ENCODE measurements at places on chromosomes 2 and 18.
A peak's percentile ranks its signal among the peaks of the same experiment; 100 is the strongest.

GRCh38 chr2:171958475-171958874 is 36.2 kb downstream of the HAT1 start:
- DNase-seq: no peak

DNA sequence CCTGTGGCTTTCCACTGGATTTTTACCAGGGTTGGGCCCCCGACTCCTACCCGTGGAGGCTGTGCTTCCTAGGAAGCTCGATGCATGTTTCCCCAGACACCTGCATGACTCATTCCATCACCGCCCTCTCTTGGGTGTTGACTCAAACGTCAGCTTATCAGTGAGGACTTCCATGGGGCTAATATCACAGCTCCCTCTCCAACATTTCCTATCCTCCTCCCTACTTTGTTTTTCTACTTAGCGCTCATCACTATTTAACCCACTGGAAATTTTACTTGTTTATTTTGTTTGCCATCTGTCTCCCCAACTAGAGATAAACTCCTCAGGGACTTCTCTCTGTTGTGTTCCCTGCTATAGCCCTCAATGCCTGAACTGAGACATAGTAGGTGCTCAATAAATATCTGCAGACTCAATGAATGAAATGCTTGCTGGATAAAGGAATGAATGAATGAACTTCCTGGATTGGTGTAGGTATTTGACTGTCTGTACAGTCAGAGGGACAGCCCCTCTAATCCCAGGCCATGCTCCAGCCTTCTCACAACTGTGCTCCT is 89.7 kb upstream of the MSH2 start:
- DNase-seq: peak; percentile 44

DNA sequence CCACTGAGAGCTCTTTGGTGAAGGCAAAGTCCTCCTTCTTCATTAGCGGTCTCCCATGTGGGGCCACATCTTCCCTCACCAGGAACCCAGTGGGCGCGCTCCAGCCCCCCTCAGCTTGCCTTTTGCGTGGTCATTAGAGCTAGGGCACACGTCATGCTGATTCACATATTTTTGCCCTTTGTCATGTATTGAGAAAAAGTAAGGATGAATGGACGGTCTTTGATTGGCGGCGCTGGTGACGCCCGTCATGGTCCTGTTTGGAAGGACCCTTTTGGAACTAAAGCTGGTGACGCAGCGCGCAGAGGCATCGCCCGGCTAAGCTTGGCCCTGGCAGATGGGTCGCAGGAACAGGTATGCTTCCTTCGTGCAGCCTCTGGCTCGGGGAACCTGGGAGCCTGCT is 3.1 kb downstream of the SLC14A1 start:
- DNase-seq: no peak

DNA sequence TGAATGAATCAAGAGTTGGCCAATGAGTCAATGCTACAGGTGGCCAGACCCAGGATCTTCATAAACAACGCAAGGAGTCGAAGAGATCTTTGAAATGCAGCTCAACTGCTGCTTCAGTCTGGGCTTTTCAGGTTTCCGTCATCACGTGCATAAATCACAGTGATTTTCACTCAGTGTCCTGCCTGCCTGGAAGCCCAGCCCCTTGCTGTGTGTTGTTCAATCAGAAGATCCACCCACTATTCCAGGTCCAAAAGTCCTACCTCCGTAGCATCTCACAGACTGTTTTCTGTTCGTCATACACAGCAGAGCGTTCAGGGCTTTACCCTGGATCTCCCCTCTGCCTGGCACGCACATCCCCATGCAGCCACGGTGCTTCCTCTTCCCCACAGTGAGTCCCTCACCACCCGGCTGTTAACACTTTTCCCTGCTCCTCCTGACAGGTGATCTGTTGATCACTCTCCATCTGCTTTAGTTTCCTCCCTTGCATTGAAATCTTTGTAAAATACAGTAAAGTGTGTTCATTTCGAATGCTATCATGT is 216.3 kb downstream of the MYT1L start:
- DNase-seq: no peak

- DNase-seq: no peak
These were observed 109.1 kb upstream of the CRIM1 start for GRCh38 chr2:36246320-36246990.

DNA sequence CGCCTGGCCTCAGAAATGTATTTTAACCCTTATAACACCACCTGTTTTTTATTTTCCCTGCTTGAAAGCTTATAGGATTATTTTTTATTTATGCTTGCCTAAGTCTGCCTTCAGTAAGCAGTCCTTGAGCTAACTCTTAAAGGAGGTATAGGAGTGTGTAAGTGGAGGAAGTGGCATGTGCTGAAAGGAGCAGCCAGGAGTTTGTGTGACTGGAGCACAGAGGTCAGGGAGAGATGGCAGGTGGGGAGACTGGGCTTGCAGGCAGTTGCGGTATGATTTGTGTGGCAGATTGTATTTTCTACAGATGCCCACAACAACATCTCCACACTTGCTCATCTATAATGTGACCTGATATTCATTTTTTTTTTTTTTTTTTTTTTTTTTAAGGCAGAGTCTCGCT is 27.2 kb upstream of the PAIP2B start:
- no peak for DNase-seq

GRCh38 chr18:12393998-12394397 is 13.7 kb upstream of the PRELID3A start:
- no peak for DNase-seq

DNA sequence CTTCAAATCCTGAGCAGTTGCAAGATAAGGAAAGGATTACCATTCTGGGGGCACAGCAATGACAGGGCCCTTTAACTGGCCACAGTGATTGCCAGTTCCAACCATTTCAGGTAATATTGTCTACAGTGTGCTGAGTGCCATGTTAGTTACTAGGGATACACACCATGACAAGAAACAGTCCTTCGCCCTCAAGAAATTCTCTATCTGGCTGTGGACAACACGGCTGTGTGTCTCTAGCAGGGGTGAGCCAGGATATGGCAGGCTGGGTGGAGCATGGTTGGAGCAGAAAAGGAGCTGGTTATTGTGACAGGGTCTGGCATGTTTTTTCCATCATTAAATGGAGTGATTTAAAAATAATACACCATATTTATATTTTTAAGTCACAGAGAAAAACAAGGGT is 31.0 kb downstream of the TSPYL6 start:
- DNase-seq: no peak

- no peak for DNase-seq
These were observed 18.6 kb downstream of the RMC1 start for GRCh38 chr18:23521907-23522306.

DNA sequence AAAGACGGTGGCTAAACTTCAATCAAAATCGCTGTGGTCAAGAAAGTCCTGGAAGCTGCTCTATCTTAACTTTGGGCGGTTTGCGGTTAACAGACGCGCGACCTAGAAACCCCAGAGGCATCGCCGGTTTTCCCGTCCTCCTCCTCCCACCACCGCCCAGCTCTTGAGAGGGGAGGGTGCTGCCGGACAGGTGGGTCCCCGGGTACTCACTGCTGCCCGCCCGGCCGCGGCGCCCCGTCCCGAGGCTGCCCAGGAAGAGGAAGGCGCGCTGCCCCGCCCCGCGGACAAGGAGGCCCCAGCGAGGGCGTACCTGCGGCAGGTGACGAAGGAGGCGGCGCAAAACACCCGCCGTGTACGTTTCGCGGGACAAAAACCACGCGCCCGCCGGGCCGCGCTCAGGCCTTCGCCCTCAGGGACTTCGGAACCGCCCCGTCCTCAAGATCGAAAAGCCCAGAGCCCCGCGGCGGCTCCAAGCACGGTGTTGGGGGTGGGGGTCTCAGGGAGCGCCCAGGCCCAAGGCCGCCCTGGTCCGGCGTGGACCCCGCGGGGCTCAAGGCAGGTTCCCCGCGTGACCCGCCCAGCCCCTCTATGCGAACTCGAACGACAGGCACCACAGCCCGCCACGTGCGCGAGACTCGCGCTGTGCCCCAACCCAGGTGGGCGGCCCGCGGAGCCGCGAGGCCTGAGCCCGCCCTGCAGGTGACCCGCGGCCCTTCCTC is at the start of gene SH3YL1:
SH3YL1 (minus strand) TSS at position 259 of the 719 bp plus-strand sequence; CDS start at position 211, 48 bp downstream.
- peak; percentile 59 for DNase-seq

- DNase-seq: peak; percentile 63
These were observed 22.9 kb downstream of the RBM43 start for GRCh38 chr2:151238527-151239487.

DNA sequence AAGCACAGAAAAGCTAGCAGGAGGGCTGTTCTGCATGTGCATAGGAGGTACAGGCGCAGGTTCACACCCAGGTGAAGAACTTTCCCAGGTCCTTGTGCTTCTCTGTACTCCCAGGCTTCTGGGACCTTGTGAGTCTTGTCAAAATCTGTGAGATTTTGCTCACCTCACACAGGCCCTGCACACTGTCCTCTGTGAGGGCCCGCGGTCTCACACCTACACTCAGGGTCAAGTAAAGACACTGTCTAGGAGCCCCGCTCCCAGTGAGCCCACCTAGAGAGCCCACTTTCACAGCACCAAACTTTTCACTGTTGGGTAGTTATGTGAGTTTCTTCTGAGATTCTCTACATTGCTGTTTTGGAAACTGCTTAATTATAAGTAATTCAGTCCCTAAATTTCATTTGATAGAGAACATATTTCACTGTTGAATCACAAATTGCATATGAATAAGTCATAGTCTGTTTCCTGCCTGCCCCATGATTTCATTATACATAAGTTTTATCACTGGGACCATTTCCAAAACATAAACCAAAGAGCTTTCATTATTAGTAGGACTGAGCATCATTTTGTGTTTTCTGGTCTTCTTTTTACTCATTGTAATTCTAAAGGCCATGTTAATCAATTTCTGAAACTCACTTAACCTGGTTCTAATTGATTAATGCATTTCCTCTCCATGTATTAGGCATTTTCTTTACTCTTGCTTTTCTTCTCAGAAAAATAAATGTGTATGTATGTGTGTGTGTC is 234.2 kb upstream of the SPOPL start:
- DNase-seq: no peak

- DNase-seq: no peak
These were observed 148.0 kb downstream of the PARD3B start for GRCh38 chr2:204693262-204693661.

DNA sequence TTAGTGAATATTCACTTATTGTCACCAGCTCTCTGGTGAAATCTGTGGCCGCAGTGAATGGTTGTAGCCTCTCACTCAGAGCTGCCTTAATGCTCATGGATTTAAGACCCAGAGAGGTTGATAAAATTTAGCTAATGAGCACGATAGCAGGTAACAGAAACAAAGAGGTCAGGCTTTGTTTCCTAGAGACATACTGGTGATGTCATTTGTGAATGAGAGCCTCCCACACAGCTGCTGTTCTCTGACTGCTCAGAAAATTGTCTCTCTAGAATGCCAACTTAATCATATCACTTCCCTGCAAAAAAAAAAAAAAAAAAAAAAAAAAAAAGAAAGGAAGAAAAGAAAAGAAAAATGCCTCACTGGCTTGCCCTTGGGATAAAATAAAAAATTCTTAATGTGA is 411.7 kb upstream of the MYT1L start:
- DNase-seq: no peak

GRCh38 chr18:70314151-70314782 is 25.4 kb downstream of the SOCS6 start:
- no peak for DNase-seq

DNA sequence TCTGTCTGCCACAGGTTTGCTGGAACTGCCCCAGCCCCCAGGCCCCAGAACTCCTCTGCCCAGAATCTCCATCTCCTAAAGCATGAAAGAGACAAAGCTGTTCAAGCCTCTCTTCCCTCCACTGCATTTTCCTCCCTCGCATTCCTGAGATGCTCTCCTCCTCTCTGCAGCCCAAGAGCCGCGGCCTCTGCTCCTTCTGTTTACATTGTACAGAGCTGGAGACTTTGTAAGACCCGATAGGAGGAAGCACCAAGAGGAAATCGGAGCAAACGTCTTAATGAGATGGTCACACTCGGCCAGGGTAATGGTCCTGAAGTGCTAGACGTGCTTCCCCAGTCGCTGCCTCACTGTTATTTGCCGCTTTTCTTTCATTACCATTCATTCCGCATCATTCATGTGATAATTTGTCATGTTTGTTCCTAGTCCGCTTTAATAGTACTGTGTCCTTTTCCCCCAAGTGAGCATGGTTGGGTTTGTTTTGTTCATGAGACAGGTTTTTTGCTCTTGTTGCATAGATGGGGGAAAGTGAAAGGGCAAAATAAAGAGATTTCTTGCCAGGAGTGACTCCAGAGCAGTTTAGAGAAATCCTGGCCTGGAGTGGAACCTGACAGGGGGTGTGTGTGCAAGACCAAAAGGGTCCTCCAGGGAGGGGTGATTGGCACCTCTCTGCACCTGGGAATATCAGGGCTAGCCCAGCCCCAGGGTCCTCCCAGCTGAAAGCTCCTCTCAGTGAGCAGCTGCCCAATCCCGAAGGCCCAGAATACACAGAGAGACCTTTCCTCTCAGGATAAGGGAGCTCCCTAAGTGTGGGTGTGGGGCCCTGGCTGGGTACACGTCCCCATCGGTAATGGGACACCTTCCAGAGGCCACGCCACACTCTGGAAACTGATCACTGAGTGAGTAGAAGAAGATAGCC is 44.9 kb upstream of the ID2 start:
- DNase-seq: no peak

- DNase-seq: no peak
These were observed 288.2 kb downstream of the BCL2 start for GRCh38 chr18:63031375-63031774.

- DNase-seq: no peak
These were observed at the start of gene SLC11A1 for GRCh38 chr2:218381916-218382366. Gene SLC11A1, plus strand, starts transcription at chr2:218382273. Its CDS starts 96 bp downstream, at chr2:218382369.

DNA sequence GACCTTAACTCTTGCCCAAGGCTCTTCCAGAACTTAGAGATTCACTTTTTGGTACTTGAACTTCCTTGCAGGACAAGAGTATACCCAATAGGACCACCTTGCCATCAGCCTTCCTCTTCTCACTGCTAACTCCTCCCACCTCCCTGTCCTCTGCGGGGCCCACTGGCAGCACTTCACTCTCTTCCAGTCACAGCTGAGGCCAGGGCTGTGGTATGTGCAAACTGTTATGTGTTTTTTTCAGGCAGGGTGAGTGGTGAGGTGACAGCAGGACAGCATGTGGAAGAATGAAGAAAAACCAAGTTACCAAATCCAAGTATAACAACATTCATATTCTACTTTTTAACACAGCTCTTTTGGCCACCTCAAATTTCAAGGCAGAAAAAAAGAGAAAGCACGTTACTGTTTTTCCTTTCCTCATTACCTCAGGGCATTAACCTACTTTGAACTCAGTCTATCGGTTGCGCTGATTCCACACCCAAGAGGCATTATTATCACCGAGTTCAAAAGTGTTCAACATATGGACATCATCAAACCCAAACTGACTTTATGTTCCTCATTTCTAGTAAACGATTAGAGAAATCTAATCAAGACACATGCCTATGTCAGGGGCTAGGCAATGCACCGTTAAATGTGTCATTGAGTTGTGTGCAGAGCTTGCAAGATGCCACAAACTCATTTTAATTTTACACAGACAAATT is 605.2 kb upstream of the SYT4 start:
- DNase-seq: no peak

All from erythroblast (primary cell).